HTR-8/SVneo (cell line): ENCODE measurements at places on chromosomes 5 and 9.

GRCh38 chr9:30713243-30713642, 1671.2 kb upstream of the ACO1 start:
- DNase-seq, result no peak

GRCh38 chr5:58199087-58199486, 260.8 kb downstream of the PLK2 start:
- DNase-seq, result no peak

- no peak for DNase-seq
Measured at GRCh38 chr5:164336906-164337305, 831.5 kb downstream of the MAT2B start.

- no peak for DNase-seq
Measured at GRCh38 chr5:170551622-170552021, 47.8 kb downstream of the KCNIP1 start.

DNA sequence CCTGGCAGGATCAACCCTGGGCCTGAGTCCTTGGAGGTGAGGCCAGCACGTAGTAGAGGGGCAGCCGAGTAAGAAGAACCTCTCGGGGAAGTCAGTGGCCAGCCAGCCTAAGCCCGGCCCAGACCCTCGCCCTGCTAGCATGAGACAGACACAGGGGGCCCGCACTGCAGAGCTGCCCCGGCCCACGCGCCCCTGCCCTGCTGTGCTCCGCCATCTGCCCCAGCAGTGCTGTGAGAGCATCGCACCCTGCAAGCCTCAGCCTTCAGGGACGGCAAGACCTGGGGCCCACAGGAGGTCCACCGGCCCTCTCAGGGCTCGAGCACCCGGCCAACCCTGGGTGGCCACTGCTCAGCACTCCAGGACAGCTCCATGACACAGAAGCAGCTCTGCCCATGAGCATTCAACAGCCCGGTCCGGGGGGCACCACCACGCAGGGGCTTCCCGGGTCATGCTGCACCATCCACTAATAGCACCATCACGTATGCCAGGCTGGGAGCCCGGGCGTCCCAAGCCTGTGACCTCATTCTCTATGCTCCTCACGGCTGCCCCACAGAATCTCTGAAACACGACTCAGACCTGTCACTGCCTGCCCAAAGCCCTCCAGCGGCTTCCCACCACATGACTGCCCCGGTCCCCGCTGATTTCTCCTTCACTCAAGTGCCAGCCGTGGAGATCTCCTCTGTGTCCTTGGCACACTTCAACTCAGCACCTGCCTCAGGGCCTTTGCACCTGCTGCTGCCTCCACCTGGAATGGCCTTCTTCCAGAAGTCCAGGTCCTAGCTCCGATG, 38.1 kb downstream of the ADAMTS2 start:
- DNase-seq, result no peak

DNA sequence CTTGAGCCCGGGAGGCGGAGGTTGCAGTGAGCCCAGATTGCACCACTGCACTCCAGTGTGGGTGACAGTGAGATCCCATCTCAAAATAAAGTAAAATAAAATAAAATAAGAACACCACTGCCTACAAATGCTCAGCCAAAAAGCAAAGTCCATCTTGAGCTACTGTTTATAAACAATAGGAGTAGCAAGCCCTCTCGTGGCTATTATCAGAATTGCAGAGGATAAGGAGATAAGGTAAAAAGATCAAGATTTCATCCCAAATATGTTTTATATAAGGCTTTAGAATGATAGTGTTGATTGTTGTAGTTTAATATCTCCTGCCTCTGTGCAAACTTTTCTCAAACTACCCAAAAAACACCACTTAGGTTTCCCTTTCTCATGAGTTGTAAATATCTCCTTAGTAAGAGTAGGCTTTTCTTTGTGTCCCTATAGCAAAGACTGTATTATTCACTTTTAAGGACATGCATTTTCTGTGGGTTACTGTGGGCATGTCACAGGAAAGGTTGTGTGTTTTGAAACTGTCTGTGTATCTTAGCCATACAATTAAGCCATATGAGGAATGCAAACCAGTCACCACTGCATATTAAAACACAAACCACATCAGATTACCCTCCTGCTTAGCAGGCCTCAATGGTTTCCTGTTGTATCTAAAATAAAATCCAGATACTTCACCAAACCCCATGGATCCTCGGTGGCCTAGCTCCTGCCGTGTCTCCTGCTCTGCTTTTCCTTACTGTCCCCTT, 31.8 kb upstream of the CKS2 start:
- peak; percentile 32 for DNase-seq

GRCh38 chr5:110916381-110917049, 155.0 kb upstream of the TSLP start:
- peak; percentile 8 for DNase-seq
